ENCODE measurements at places on chromosomes 7 and 10. TPM values are rescaled to one million over a fixed set of nuclear protein-coding genes. Genes with fewer than 3 reads are reported as not detected.

DNA sequence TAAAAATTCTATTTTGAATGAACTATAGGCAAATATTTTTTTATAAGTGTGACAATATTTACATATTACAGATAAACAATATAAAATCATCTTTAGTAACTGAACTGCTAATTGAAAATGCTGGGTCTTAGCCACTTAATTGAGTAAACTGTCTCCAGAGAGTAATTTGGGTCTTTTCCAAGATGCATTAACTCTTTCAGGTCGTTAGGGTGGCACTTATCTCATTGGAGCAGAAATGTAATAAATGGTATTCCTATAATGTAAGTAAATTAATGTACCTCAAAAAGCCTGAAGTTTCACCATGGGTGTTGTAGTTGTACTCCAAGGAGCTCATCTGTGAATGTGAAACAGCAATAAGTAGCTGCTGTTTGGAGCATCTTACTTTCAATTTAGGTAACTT lies 208.5 kb downstream of the EXOC4 start:
- H3K4me1 ChIP-seq, result no peaks in the 10 kb centered on the region
- no peaks in the 10 kb centered on the region for H3K27me3 ChIP-seq
- DNase-seq, result no peak
- H3K4me3 ChIP-seq, result no peak overlapping the region

GRCh38 chr10:43237631-43238446 lies 29.0 kb downstream of the RASGEF1A start:
- peaks cover 3% of the 10 kb centered on the region for H3K27me3 ChIP-seq
- DNase-seq, result no peak
- no peak overlapping the region for H3K4me3 ChIP-seq
- H3K36me3 ChIP-seq, result no peaks in the 10 kb centered on the region

- H3K36me3 ChIP-seq, result no peaks in the 10 kb centered on the region
- no peak overlapping the region for H3K27ac ChIP-seq
- no peak for DNase-seq
- H3K4me3 ChIP-seq, result no peak overlapping the region
- H3K4me1 ChIP-seq, result peaks cover 29% of the 10 kb centered on the region
- no peaks in the 10 kb centered on the region for H3K27me3 ChIP-seq
Observed at GRCh38 chr7:47649919-47650318, 68.0 kb upstream of the TNS3 start.

DNA sequence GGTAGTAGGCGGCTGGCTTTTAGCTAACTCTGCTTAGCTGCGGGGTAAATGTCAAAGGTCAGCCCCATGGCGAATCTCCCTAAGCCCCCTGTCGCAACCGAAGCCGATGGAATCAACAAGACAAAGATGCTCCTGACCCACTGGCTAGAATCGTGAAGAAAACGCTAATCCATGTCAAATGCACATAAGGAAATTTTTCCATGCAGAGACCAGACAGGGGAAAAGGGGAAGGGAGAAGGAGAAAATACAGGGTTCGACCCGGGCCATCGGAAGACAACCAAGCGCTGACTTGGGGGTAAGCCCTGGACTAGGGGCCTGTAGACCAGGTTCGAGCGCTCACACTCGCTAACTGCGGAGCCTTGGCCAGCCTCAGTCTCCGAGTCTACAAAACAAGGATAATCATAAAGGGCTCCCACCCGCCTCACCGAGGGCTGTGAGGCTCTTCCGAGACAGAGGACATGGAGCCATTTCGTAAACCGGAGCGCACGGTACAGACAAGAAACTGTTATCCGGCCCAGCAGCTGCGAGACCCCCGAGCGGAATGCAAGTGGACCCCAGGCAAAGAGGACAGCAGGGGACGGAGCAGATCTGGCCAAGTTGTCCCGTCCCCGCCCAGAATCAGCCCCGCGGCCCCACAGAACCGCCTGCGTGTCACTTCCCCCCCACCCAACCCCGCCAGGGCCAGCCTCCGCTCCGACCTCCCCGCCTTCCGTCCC lies 507 bp downstream of the SAR1A start:
- no peaks in the 10 kb centered on the region for H3K27me3 ChIP-seq
- H3K4me3 ChIP-seq, result peak overlapping the region; percentile 92
- H3K4me1 ChIP-seq, result peaks cover 17% of the 10 kb centered on the region
- no peaks in the 10 kb centered on the region for H3K36me3 ChIP-seq
- DNase-seq, result peak; percentile 84
- H3K27ac ChIP-seq, result peak overlapping the region; percentile 44

DNA sequence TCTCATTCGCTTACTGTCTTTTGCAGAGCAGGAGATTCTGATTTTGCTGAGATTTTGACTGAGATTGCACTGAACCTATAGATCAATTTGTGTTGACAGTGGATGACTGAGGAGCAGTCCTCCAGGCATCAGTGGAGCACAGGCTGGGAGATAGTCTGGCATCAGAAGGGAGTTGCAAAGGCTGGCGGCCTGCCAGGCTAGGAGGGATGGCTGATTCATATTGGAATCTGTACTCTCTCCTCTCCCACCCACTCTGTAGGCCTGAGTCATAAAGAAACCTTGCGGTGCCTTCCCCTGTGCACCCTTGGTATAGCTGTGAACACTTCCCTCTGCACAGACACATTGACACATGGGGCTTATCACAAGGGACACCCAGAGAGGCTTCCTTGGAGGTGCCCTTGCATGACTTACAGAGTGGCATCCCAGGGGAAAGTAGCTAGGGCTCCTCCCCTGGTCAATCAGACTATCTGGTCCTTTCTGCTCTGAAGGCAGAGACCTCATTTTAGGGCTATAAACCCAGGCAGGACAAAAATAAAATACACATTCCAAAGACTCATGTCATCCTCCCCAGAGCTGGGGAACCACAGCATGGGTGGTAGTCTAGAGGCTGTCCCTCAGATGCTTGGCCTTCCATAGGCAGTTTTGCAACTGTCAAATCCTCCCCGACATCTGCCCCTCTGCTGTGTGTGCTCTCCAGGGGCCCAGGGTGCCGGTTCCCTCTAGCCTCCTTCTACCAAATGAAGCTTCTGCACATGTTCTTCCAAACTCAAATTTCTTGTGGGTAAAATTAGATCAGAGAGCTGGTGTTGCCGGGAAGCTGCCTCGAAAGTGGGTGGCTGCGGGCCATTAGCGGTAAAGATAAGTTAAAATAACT lies 37.4 kb upstream of the EEPD1 start:
- DNase-seq, result no peak
- H3K4me1 ChIP-seq, result peaks cover 7% of the 10 kb centered on the region
- no peaks in the 10 kb centered on the region for H3K27me3 ChIP-seq
- H3K36me3 ChIP-seq, result no peaks in the 10 kb centered on the region
- no peak overlapping the region for H3K4me3 ChIP-seq

DNA sequence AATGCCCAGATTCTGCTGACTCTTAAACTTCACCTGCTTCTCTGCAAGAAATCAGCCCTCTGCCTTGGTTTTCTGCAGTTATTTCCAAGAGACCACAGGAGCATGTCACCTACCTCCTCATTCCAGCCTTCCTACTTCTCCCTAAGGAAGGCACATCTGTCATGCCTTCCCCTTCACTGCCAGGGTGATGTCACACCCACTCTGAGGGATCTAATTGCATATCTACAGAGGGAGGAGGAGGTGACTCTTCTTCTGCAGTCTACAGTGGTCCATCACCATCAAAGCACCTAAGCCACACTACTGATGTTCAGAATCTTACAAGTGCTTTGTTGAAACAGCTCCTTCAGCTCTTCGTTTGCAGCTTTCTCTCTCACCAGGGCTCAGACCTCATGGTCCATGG lies 275.5 kb downstream of the FGFR2 start:
- no peaks in the 10 kb centered on the region for H3K4me1 ChIP-seq
- no peaks in the 10 kb centered on the region for H3K36me3 ChIP-seq
- no peak overlapping the region for H3K4me3 ChIP-seq
- no peak for DNase-seq
- no peak overlapping the region for H3K27ac ChIP-seq

PNLIPRP3 gene
- total RNA-seq, result not detected

SFTPA1 gene
- total RNA-seq, result not detected

PTF1A gene
- total RNA-seq, result not detected

TAS2R41 gene
- total RNA-seq, result not detected
